ENCODE measurements at places on chromosomes 6 and 20.

DNA sequence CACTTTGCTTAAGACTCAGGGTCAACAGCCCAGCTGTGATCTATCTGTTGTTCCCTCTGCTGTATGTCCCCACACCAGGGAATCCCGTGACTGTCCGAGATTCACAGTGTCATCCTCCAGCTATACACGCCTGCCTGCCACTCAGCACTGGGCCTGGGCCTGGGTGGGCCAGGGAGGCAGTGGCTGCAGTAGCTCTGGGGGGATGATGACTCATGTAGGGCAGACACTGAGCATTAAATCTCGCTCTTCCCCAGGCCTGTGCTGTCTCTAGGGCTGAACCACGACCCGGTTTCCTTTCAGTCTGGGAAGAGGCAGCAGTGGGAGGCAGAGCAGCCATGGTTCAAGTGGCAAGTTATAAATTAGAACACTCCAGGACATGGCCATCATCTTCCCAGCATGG, 173.9 kb downstream of the LRFN2 start:
- DNase-seq = no peak

DNA sequence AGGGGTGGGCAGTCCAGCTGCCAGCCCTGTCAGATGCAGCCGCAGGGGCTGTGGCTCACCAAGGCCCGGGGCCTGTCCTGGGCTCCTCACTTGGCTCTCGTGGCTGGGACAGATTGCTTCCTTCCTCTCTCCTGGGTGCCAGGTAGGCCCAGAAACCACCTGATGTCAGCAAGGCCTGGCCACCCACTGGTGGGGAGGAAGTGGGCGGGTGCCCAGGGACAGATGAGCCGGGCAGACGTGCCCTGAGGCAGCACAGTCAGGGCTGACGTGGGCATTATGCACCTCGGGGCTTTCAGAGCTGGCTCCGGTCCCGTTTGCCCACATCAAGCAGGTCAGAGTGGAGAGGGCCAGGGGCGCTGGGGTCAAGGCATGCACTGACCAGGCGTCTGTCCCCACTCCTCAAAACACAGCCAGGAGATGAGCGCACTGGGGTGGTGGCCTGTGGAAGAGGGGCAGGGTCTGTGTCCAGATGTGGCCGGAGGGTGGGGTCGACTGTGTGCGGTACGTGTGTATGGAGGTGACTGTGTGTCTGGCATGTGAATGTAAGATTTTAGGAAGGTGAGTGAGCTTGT, 133.2 kb upstream of the PTPN1 start:
- no peak for DNase-seq

DNA sequence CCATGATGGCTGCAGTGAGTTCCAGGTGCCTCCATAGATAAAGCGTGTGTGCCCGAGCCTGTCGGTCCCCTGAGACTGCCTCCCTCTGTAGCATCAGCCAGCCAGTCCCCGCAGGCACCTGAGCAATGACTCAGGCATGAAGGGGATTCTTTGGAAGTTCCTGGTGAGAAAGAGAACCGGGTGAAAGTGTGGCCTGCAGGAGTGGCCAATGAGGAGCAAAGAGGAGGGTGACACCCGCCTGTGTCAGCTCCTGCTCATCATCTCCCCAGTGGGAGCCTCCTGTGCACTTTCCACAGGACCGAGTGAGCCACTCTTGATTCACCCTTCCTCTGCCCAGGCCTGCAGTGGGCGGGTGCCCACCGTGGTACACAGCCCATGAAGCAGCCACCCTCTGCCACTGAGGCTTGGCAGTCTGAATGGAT, 71.2 kb upstream of the PTPN1 start:
- no peak for DNase-seq

GRCh38 chr6:134634966-134635365, 314.9 kb downstream of the ALDH8A1 start:
- no peak for DNase-seq

DNA sequence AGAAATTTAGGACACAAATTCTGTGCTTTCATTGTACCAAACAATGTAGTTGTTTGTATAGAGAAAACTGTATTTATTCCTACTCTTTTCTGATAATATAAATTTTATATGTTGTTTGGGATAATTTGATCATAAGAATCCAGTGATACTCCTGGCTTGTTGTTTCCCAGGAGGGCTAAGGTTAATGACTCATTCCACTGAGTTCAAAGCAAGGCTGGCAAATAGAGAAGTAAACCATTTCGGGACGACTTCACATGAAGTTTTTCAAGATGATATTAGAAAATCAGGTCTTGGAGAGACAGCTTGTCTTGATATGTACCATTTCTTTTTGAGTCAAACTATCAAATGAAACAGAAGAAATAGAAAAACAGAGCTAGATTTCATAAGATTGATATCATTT, 326.1 kb upstream of the CNR1 start:
- DNase-seq = no peak

- no peak for DNase-seq
Measured at GRCh38 chr20:43579861-43580793, 10.6 kb upstream of the IFT52 start.

DNA sequence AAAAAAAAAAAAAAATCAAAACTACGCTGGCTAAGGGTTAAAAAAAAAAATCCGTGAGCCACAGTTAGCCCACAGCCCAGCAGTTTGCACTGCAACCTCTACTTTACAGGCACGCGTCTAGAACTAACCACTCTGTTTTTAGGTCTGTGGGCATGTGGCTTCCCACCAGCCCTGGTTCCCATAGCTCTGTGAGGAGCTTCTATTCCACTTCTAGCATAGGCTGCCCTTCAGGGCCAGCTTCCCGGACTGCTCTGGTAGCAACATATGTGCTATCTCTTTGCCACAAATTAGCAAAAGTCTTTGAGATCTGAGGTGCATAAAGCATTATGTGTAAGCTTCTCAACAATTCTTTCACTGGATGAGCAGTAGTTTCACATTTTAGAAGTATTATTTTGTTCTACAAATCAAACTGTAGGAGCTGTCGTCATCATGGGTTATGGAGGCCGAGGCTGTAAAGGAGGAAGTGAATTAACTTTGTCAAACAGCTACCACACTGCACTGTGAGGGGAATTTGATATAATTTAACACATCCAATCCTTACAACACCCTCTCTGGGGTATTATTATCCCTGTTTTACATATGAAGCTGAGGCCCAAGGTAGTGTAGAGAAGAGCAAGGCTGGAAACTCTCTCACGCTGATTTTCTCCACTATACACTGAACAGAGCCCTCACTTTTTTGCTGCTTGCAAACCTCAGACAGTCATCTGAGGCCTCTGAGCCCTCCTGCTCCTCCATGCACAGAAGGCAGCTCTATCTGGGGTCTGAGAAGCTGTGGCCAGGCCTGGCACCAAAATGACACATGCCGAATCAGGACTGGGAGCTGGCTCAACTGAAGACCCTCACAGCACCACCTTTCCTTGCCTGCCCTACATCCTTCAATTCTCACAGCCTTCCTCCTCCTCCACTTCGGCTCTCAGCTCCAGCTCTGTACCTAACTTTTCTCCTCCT, 35.4 kb downstream of the MAN1A1 start:
- peak; percentile 21 for DNase-seq

DNA sequence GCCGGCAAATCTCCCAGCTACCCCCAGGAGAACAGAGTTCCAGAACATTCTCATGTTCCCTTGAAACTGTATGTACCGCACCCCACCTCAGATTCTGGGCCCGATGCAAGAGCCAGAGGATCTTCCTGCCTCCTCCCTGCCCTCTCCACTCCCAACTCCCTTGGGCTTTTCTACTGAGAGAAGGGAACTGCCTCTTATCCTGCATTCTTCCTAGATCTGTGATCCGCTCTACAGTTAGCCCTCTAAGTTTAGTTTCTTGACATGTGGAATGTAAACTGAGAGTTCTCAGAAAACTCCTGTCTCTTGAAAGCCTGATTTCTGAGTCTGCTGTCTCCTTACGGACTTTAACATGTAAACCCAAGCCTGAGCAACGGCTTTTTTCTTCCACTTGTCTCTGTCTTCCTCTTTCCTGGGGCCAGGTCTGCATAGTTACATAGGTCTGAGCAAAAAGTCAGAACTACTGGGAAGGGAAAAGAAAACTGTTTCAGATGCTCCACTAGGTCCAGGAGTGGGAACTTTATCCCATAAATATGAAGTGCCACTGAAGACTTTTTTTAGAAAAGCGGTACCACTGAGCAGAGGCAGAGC, 86.5 kb upstream of the TNFAIP3 start:
- no peak for DNase-seq

- DNase-seq = no peak
Measured at GRCh38 chr6:101011186-101011585, 130.1 kb upstream of the ASCC3 start.

DNA sequence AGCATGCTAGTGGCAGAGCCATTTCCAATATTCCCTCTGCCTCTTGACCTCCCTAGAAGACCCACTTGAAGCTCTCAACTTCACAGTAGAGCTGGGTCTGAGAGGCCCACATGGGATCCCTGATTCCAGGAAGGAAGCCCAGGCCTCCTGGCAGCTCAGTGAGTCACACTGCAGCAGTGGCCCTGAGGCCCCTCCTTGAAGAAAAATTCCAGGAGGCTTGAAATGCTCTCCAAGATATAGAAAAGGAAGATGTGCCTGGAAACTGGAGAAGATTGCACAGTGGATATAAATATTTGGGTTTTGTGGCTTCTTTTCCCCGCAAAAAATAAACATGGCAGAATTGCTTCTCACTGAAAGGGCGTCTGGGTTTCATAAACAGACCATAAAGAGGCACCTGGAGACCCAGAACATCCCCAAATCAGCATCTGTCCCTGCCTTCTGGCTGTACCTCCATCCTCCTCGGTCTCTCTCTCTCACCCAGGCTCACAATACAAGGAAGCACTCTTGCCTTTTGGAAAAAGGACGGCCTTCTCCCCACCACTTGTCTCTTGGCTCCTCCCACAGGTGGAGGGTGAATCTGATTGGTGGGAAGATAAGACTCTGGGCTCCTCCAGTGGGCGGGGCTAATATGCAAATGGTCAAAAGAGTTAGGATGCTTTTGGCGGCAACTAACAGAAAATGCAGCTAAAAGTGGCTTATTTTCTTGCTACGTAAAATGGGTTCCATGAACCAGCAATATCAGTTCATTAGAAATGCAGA, 200.0 kb upstream of the SULF2 start:
- DNase-seq = no peak

GRCh38 chr6:24313251-24314141, 44.4 kb downstream of the DCDC2 start:
- DNase-seq = no peak

DNA sequence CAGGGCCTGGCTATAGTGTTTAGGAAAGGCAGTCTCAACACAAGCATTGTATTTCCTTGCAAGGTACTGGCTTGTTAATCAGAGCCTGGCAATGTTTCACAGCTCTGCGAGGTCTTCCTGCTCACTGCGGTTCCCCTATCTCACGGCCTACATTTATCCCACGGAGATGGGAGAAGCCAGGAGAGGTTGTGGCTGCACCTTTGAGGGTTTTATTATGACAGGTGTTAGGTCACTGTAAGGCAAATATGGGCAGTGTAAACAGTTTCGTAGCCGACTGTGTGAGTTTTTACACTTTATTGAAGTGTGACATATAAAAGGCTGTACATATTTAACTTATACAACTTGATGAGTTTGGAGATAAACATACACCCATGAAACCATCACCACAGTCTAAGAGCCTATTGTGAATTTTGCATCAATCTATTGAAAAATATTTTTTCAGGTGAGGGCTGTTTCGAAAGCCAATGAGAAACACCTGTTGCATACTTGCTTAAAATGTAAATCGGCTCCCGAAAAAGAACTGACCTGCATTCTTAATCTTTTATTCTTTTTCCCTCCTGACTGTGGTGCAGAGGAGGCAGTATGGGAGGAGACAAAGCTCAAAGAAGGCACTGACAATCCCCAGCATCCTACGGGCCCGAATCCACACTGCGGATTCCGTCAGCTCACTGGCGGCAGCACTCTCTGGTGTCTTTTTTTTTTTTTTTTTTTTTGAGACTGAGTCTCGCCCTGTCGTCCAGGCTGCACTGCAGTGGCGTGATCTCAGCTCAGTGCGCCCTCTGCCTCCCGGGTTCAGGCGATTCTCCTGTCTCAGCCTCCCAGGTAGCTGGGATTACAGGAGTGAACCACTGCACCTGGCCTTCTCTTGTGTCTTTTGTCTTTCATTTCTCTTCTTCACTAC, 7.5 kb upstream of the RBM38 start:
- no peak for DNase-seq

DNA sequence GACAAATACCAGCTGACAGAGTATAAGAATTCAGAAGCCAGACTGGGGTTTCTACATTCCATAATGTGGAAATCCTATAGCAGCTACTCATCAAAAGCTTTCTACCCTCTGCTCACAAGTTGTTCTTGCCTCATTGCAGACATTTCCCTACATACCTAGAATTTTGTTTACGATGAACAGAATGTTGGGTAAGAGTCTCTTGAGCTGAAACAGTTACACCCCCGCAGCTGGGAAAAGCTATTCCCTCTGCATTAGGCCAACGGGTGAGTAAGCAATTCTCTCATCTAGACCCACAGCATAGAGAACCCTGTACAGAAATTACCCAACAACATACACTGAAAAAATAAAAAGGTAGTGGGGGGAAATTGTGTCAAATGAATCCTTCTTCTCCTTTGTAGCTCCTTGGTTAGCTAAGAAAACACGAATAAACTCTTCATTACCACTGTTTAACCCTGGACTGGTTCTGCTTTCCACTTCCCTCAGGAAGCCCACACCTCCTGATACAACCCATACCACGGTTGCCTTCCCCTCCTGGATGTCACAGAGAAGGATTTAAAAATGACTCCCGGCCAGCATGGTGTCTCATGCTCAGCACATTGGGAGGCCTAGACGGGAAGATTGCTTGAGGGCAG, 215.0 kb upstream of the SHLD1 start:
- DNase-seq = no peak

DNA sequence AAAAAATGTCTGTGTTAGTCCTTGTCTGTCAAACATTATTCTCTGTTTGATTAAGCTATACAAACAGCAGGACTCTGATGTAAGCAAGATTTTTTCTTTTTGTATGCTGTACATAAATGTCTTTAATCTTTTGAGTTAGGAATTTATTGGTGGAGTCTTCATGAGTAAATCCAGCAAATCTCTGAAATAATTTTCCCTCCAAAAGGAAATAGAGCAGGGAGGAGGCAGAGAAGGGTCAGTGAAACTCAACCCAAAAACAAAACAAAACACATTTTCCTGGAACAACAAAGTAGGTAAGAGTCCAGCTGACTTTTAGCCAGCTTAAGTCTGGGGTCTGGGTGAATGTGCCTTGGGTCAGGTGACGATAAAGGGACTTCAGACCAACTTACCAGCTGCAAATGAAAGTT, 113.7 kb downstream of the FOXA2 start:
- DNase-seq = no peak

DNA sequence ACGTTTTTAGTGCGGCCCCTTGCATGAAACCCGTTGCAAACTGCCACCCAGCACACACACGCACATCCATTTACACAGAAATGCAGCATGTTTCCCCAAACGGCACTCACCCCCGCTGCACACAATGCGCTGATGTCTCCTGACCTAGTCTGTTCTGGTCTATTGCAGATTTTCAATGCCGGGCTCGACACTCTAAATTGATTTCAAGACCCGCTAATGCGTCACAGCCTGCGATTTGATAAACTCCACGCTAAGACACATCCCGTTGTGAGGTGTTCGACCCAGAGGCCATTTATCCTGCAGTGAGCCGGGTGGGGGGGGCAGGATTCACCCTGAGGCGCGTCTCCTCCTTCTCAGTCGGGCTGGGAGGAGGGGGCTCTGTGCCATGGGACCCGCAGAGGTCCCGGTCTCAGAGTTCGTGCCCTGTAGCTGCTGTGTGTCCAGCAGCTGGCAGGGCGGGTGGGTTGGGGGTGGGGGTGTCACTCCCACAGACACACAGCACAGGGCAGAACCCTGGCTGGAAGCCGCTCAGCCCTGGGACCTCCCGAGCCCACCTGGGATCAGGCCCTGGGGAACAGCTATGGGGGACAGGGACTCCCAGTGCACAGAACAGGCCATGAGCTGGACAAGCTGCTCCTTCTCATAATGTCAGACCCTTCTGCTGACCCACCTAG, 367.9 kb downstream of the PREX1 start:
- no peak for DNase-seq

GRCh38 chr6:145891126-145891525, 73.0 kb downstream of the SHPRH start:
- DNase-seq = no peak

All from T-helper 9 cell (primary cell).